Stimulated activated naive CD4-positive, alpha-beta T cell (primary cell): ENCODE measurements at places on chromosomes 6 and 20.

DNA sequence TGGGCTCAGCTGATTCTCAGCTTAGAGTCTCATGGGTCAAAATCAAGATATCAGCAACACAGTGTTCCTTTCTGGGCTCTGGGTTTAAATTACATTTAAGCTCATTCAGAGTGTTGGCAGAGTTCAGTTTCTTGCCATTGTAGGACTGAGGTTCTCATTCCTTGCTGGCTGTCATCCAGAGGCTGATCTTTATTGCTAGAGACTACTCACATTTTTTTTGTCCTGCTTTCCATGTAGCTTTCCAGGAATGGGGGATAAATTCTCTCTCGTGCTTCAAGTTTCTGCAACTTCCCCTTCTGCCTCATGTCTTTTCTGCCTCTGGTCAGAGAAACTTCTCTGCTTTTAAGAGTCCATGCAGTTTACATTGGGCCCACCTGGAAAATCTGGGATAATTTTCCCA, 86.9 kb downstream of the RFX6 start:
- DNase-seq, result no peak

GRCh38 chr6:3405182-3405518, 51.7 kb downstream of the SLC22A23 start:
- DNase-seq, result no peak

- no peak for DNase-seq
Measured at GRCh38 chr6:72967329-72967728, 258.0 kb downstream of the KHDC1L start.

- no peak for DNase-seq
Measured at GRCh38 chr6:42936398-42936797, 7.1 kb downstream of the CNPY3 start.

GRCh38 chr6:50825375-50826036, 6.8 kb downstream of the TFAP2B start:
- DNase-seq, result no peak

- DNase-seq, result no peak
Measured at GRCh38 chr6:47789553-47789952, 7.7 kb downstream of the OPN5 start.

DNA sequence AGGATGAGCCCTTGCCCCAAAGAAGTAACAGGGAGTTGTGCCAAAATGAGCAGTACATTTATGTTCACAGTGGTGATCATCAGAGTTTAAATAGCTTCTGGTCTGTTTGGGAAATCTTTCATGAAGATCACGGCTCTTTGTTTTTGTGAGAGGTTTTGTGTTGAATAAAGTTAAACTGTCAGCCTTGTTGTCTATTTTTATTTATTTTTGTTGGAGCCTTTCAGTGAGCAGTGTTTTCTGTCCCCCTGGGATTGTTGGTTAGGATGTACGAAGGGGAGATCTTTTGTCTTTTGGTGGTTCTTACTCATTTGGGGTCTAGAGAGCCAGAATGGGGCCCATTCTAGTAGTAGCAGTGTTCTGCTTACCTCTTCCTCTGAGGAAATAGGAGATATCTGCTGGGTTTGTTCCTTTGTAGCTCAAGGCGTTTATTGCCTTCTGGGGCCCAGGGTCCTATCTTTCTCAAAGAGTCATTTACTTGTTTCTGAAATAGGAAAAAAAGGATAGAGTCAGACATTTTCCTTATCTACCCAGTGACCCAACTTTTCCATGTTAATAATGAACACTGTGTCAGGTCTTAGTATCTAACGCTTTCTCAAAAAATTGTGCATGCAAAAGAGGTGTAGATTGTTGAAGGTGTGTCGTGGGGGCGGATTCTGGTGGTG, 157.4 kb downstream of the JARID2 start:
- DNase-seq, result no peak

DNA sequence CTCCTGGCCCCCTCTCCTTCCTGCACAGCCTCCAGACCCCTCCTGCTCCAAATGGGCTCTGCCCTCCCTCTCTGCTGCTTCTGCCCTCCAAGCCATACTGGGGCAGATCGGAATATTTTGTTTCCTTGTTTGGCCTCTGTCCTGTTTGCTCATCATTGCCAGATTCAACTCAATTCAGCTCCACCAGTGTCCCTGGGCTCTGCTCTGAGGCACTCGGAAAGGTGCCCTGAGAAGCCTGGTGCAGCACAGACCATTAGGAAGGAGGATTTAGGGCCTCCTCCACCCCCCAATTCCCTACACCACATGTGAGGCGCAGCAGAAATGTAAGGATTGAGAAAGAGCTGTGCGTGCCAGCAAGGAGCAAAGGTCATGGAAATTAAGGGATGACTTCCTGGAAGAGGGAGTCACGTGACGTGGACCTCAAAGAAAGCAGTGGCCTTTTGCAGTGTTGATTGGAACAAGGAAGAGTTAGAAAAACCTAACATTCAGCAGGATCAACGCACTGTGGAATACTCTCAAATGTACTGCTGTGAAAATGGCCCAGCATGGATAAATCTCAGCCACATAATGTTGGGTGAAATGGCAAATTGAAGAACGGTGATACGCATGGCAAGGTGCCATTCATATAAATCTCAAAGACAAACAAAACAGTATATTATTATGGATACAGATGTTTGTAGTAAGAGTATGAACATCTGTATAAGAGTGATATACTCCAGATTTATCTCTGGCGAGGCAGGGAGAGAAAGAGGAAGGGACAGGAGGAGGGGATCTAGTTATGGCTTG, 229.5 kb upstream of the RNF24 start:
- no peak for DNase-seq

DNA sequence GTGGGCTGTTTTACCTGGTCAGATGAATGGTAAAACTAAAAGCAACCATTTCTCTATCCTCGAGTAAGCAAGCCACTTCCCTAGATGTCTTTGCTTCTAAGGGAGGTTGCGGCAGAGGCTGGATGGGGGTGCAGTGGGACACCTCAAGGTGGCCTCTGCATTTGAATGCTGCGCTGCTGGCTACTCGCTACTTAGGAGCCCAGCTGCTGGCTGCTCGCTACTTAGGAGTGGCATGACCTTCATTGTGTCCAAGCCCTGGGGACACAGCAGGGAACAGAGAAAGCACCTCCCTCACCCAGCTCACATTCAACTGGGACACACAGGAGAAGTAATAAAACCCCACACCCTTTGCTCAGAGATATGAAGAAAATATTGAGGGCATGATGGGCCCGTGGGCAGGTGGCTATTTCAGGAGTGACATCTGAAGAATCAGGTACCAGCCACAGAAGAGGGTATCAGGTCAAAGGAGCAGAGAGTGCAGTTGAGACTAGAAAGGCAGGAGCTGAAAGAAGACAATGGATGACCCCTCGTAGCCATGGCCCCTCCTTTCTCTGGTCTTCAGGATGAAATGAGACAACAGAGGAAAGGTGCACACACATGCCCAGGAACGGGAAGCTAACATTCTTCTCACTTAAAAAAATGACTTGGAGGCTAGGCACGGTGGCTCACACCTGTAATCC, 149.4 kb downstream of the ZMYND8 start:
- no peak for DNase-seq

DNA sequence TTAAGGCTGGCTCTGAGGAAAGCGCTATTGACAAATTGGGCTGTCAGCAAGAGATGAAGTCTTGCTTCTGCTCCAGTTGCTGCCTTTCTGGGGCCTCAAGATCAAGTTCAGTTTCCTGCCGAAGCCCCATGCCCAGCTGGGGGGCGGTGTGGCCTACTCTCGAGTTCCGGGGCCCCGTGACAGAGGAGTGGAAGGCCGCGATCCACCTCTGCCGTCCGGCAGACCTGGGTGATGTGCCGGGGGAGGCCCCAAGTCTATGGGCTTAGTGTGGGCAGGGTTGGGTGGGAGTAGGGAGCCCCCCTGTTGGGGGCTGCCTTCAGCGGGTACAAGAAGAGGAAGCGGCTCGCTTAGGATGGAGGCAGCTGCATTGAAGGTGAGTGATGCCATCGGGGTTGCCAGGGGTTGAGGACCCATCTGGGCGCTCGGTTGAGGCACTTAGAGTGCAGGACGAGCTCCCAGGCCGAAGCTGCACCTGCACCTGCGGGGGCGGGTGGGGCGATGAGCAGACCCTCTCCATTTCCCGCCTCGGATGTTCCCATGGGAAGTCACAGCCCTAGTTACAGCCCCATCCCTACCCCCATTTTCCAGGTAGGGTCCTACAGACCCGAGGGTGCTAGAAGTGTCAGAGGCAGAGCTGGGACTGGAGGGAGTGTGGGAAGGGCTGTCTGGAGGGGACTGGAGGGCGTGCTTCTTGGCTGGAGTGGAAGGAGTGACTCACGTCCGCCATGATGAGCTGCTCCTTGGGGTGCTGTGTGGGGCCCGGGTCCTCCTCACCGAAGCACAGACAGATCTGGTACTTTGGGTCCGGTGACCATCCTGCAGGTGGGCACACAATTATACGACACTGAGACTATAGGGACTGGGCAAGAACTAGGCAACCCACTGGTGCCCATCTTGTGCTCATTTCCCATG, 2.9 kb upstream of the FOXS1 start:
- DNase-seq, result no peak

- no peak for DNase-seq
Measured at GRCh38 chr6:19424853-19425252, 412.3 kb upstream of the ID4 start.

DNA sequence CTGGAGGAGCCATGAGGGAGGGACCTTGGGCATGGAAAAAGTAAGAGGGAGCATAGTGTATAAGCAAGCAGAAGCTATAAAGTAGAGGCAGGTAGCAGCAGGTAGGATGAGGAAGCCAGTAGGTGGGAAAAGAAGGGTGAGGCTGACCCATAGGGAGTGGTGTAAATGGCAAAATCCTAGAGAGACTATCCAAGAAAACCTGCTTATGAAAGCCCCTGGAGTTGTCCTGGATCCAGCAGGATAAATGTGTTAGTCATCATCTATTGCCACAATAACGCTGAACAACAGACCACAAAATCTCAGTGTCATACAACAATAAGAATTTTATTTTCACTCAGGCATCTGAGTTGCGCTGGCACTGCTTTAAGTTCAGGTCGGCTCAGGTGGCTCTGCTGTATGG, 30.2 kb downstream of the CHD6 start:
- DNase-seq, result no peak

GRCh38 chr6:32692019-32692418, 25.6 kb upstream of the HLA-DQB1 start:
- DNase-seq, result peak; percentile 29

GRCh38 chr20:44717986-44718385, 2.8 kb downstream of the CCN5 start:
- DNase-seq, result no peak

- DNase-seq, result no peak
Measured at GRCh38 chr6:154653385-154653784, 79.8 kb upstream of the SCAF8 start.

DNA sequence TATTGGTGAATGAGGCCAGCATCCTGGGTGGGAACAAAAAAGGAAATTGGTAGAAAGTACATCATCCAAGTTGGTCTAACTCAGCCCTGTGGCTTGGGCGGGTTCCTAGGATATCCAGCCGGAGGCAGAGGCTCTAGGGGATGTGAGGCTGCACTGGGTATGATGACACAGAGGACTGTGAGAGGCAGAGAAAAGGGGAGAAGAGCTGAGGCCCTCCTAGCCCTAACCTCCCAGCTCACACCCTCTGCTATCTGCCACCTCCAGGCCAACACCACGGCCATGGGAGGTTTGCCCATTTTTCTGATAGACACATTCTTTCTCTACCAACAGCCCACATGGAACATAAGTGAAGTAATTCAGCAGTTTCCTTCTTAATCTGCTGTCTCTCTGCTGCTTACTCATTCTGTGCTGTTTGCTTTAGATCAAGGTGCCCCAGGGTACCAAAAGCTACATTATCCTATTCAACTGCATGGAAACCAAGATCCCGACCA, 284.4 kb downstream of the ESR1 start:
- DNase-seq, result no peak

DNA sequence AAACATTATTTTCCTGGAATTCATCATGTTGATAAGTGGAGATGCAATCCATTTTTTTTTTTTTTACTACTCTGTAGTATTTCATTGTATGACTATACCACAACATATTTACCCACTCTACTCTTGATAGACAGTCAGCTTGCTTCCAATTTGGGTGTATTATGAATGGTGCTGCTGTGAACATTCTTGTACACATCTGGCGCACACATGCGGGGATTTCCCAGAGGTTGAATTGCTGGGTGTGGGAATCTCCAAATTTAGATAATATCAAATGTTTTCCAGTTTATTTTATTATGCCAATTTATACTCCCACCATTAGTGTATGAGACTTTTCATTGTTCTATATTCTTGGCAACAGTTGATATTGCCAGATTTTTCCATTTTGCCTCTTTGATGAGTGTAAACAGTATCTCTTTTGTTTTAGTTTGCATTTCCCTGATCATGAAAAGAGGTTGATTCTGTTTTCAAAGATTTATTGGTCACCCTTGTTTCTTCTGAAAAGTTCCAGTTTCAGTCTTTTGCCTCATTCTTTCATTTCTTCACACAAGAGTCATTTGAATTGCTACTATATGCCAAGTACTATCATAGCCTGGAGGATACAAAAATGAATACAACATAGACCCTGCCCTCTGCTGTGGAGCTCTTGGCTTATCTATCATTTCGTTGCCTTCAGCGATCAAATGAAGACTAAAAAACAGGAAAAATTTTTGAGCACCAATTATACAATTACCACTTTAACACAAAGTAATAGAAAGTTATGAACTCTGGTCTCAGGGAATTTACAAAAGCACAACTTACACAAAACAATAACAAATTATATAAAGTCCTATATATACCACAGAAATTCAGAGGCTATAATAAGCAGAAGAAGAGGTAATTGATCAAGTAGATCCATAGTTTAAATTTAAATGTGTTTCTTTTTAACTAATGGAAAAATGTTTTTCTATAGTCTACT, 17.1 kb upstream of the NCOA7 start:
- DNase-seq, result no peak

- DNase-seq, result no peak
Measured at GRCh38 chr6:67391955-67392354, 1243.1 kb upstream of the ADGRB3 start.

- DNase-seq, result no peak
Measured at GRCh38 chr6:98828211-98828788, 6.1 kb upstream of the POU3F2 start.

GRCh38 chr20:17965042-17965697, 3.4 kb downstream of the SNX5 start:
- DNase-seq, result no peak
